ENCODE measurements at places on chromosomes 5 and 9.

DNA sequence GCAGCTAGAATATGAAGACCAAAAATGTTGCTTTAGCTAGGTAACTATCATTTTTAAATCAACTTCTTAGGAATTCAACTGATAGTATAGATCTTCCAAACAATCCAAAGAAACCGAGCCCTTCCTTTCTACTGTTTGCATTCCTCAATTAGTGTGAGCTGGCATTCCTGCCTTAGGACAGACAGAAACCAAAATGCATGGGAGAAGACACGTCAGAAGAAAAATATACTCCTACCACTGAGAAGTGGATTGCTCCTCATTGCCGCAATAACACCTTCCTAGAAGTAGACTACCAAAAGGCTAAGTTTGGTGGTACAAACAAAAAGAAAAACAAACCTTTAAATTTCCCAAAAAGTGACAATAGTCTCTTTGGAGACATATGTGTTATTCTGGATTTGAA is 440.0 kb downstream of the SEMA5A start:
- no peak for DNase-seq

DNA sequence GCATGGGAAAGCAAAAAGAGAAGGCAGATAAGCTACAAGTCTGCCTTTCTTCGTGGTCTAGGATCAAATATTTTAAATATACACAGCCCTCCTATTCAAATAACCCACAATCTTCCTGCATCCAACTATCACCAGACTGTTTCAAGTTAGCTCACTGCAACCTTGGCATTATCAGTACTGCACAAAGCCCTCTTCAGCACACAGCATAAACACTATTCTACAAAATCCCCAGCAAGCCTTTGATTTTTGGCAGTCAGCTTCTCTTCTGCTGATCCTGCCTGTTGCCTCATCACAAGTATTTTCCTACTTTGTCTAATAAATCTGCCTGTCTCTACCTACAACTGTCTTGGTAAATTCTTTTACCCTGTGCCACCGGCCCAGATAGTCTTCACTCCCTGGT is 142.9 kb downstream of the COX7C start:
- no peak for DNase-seq

GRCh38 chr9:19074229-19074628 is 25.0 kb downstream of the RRAGA start:
- no peak for DNase-seq

- no peak for DNase-seq
These were observed 23.5 kb upstream of the ELAVL2 start for GRCh38 chr9:23849379-23850035.

GRCh38 chr5:176514244-176514950 is 22.8 kb downstream of the RNF44 start:
- no peak for DNase-seq

GRCh38 chr9:132187121-132187620 is 25.3 kb downstream of the NTNG2 start:
- DNase-seq: no peak

DNA sequence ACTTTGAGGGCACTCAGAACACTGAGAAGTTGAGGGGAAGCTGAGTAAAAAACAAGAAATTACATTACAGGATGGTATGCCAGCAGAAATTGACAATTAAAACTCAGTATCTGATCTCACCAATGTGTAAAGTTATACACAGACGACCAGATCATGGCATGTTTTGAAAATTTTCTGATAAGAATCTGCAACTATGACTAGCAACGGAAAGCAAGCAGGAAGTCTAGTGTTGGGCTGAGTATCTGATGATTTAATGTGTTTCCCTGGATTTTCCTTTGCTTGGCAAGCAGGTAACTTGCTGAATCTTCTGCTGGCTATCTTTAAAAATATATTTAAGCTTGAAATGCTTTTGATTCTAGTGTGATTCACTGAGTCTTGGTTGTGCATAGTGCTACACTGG is 5.2 kb upstream of the GCNT4 start:
- no peak for DNase-seq

- no peak for DNase-seq
These were observed 614 bp upstream of the LCN6 start for GRCh38 chr9:136748666-136749611.

DNA sequence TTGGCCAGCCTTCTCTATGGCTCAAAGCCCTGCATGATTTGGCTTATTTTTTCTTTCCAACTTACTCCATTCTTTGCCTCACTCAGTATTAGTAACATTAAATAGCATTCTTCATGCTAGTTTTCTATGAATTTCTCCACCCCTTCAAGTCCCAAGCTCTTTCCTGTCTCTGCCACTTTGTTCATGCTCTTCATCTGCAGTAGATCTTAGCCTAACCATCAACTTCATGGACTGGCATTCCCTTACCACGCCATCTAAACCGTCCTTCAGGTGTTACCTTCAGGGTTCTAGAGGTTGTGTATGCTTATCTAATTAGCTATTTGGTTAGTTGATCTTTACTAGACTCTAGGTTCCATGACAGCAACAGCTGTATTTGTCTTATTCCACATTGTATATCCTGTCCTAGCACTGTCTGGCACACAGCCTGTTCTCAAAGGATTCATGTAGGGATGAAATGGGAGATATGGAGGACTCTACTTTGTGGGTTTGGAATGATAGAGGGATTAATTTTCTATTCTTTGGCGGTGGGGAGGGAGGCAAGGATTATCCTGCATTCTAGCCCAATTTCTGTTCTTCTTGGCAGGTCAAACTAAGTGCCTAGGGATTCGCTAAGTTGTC is 26.4 kb downstream of the TMEM167A start:
- no peak for DNase-seq

DNA sequence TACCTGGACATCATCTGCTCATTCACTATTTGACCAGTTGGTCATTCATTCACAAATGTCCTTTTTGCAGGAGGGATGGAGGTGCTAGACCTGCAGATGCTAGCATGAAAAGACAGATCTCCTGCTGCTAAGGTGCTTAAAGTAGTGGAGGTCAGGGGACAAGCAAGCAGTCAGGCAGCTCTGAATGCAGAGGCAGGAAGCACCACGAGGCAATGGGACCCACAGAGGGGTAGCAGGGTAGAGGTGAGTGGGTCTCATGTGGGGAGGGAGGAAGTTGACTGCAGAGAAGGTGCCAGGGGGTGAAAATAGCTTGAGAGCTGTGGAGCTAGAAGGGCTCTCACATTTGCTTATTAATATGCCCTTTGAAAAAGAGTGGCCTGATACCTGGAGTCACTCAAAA is 25.2 kb downstream of the FXN start:
- DNase-seq: no peak
